Foreskin keratinocyte (primary cell): ENCODE measurements at places on chromosomes 1 and 21.

GRCh38 chr1:236608930-236609726 lies 4.8 kb upstream of the HEATR1 start:
- peak; percentile 42 for DNase-seq

- no peak for DNase-seq
Measured at GRCh38 chr1:224472806-224473205, 38.2 kb upstream of the WDR26 start.

DNA sequence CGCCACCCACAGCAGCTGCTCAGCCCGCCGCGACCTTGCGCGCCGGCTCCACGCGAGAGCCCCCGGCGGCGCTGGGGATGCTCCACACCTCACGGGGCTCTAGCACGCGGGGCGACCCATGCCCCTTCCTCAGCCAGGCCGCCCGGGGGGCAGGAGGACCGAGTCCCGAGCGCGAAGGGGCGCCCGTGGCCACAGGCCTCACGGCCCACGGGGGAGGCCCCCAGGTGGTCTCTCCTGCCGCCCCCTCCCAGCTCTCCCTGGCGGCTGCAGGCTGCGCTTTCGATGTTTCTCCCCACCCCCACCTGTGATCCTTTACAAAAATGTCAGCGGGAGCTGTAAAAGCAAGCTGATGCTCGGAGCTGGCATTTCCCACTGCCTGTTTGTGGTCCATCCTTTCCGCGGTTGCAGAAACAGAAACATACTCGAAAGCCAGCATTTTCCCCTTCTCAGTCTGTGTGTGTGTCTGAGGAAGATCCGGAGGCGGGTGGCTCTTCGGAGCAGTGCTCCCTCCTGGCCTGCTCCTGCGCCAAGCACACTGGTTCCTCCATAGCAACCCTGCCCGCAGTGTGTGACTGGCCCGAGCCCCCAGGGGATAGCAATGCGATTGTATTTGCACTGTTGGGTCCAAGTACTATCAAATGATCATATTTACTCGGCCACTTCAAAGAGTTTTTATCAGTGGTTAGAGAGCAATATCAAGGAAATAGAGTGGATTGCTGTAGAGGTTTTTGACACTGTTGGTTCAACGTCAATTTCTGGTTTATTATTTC lies 2.1 kb downstream of the KIF26B start:
- peak; percentile 15 for DNase-seq

- DNase-seq: no peak
Measured at GRCh38 chr1:56992318-56993125, 26.7 kb upstream of the C8B start.

- DNase-seq: no peak
Measured at GRCh38 chr1:112589766-112590165, 29.2 kb downstream of the ST7L start.
